ENCODE measurements at places on chromosomes 2 and 18.

DNA sequence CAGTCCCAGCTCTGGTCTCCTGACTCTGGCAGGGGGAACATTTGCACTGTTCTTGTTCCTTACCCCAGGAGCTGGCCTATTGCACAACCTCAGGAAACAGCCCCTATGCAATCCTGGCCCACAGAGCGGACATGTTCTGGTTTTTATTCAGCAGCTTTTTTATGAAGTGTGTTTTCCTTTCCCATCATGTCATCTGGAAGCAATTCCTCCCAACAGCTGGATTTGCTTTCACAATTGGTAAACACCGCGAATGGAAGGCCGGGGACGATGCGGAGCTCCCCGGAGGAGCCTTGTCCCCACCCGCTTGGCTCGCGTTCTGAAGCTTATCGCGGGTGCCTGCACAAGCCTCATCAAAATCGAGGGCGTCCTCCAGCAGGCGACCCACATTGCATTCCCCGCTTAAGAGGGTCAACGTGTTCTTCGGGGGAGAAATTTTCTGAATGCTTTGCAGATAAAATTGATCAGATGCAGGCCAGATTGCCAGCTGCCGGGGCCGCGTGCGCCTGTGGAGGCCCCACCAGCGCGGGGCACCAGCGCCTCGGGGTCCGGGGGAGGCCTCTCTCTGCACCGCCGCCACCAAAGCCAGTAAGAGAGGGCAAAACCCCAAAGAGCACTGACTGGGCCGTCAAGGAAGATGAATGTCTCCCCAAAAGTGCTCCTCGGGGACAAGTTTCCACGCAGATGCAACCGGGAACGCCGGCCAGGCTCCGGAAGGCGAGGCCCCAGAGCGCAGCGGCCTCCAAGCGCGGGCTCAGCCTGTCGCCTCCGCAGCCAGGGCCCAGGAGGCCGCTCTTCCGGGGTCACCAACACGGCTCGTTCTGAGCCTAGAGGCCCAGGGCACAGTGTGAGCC, 60.3 kb upstream of the SP3 start:
- peak; percentile 22 for DNase-seq

- DNase-seq, result no peak
Observed at GRCh38 chr2:138846216-138846821, 66.1 kb upstream of the NXPH2 start.

GRCh38 chr2:189157456-189157855, 22.1 kb downstream of the COL5A2 start:
- peak; percentile 45 for DNase-seq

DNA sequence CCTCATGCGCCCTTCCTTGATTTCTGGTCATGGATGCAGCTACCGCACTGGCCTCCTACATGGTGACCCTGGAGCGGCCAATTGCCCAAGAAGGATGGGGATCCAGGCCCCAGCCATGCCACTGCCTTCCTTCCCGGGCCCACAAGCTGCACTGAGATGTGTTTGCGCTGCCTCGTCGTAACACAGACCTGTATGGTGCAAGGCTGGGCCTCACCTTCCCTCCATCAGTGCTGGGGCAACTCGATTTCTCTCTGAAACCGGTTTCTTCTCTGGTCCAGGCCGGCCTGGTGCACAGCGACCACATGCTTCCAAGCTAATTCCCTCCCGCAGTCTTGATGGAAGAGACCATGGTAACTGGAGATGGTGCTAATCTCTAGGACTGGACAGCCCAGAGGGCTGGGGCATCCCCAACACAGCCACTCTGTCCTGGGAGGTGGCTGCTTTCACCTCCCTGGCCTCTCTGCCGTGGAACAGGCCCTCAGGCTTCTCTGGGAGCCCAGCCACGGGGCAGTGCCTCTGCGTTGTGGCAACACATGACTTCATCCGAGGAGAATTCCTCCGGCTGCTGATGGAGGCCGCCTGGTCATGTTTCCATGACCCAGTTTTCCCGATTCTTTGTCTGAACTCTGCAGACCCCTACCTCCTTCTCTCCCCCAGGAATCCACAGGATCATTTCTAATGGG, 184.2 kb downstream of the GLI2 start:
- DNase-seq, result peak; percentile 63

DNA sequence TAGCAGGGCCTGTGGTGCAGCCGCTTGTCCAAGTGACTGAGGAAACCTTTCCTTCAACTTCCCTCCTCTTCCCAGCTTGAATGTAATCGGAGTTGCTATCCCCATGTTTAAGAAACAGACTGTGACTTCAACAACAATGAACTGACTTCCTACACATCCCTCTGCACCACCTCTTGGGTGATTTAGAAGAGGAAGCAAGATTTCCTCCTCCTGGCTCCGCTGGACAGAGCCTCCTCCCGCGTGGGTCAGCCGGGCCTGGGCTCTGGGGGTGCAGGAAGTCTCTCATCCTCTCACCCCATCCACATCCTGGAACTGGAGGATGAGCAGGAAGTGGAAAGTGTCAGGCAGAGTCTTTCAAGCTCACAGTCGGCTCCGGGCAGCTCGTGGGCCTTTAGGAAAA, 84.3 kb downstream of the GATA6 start:
- no peak for DNase-seq

- DNase-seq, result no peak
Observed at GRCh38 chr2:238573065-238573778, 146.5 kb downstream of the ASB1 start.

GRCh38 chr2:138440759-138441158, 60.8 kb upstream of the SPOPL start:
- DNase-seq, result no peak

DNA sequence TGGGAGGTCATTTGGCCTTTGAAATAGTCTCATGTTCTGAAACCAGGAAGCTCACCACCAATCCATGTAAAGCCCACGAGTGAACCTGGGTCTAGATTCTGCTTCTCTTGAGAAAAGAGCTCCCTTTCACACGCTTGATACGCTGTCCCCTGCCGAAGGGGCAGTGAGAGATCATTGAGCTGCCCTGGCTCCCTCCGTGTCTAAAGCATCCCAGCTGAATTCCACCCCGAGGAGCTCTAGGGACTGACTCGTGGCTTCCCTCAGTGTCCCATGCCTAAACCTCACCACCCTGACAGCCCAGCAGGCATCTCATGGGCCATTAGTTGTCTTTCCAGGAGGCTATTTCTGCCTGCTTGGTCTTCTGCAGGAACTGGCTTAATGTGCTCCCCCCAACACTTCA, 68.6 kb downstream of the COL6A3 start:
- no peak for DNase-seq

GRCh38 chr2:17790536-17790935, 25.7 kb upstream of the MSGN1 start:
- DNase-seq, result no peak

- no peak for DNase-seq
Observed at GRCh38 chr18:61541673-61542072, 208.4 kb downstream of the CDH20 start.

- DNase-seq, result no peak
Observed at GRCh38 chr2:41909584-41909983, 138.2 kb upstream of the PKDCC start.

- no peak for DNase-seq
Observed at GRCh38 chr2:44573996-44574395, 212.2 kb downstream of the CAMKMT start.
